ENCODE measurements at places on chromosomes 12 and 14.

GRCh38 chr14:61077951-61078720 is 97.1 kb downstream of the SLC38A6 start:
- no peak for DNase-seq

DNA sequence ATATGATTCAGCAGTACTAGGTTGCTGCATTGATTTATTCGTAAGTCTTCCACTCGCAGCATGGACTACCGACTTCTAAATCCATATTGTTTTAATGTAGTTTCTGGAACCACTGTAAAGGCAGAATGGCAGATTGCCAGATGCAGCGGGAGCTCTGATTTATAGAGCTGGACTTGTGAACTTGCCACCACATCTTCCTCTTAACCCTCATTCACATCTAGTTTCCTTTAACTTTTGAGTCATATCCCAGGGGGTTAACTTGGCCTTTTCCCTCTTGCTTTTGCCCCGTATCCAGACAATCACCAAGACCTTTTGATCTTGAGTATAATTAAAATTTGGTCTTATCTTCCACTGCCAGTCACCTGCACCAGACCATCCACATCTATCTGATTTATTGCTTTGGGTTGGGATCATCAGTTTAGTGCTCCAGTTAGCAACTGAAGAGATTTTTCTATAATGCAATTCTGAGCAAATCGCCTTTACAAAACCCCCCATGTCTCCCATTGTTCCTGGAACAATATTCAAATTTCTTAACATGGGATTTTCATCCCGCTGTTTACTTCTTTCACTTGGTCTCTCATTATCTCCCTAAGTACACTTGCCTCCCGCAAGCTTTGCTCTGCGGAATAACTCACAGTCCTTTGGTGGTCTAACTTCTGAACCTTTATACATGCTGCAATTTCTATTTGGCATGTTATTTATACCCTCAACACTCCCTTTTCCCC is 130.5 kb downstream of the ACSS3 start:
- no peak for DNase-seq

- DNase-seq: peak; percentile 34
Measured at GRCh38 chr12:25377469-25378177, 126.9 kb upstream of the KRAS start.

GRCh38 chr14:23556700-23557440 is 799 bp downstream of the THTPA start:
- DNase-seq: no peak

DNA sequence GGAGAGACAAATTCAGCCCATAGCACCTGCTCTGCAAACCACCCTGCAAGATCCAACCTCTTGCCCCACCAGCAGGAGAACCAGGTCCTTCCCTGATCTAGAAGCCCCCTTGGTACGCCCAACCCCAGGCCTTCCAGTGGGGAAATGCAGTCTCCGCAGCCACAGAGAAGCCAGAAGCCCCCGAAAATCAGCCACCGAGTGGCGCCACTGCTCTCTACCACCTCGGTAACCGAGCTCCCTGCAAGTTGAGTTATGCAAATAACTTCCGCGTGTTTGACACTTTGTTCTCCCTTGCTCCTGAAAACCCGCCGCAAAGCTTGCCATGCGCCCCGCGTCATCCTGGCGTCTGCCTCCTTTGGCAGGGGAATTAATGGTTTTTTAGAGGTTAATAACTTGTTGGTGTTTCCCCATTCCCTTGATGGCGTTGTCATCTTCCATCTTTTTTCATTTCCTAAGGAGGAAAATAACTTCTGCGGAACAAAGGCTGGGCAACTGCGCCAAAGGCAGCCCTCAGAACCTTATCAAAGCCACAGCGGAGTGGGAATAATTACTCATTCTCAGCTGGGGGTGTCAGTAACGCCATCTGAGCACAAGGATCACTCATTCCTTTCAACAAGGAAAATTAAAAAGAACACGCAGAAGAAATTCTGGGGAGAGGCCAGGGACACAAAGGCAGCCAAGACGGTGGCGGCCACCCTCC is 60.4 kb downstream of the FZD10 start:
- no peak for DNase-seq

DNA sequence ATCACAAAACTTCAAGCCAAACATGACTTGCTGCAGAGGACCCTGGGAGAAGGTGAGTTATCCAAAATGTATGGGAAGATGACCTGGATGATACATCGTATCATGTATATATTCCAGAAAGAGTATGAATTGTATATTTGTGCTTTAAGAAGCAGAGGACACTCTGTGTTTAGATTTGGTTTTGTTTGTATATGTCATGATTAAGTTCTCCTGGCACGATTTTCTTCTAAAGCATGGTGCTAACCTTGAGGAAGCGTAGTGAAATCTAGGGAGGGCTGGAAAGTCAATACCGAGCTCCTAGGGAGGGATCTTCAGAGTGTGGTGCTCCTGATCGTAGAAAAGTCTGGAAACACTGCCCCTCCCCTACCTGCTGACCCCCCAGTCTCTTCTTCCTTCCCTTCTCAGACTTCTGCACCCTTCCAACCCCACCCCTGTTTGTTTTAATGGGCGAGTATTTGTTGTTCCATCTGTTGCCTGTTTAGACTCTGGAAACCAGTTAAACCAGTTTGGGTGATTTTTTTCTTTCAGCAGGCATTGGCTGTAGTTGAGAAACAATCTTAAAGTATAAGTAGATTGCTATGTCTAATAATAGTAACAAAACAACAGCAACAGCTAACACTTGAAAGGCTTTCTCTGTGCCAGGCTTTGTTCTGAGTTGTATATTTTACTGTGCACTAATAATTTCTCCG is 141.6 kb downstream of the KICS2 start:
- no peak for DNase-seq

DNA sequence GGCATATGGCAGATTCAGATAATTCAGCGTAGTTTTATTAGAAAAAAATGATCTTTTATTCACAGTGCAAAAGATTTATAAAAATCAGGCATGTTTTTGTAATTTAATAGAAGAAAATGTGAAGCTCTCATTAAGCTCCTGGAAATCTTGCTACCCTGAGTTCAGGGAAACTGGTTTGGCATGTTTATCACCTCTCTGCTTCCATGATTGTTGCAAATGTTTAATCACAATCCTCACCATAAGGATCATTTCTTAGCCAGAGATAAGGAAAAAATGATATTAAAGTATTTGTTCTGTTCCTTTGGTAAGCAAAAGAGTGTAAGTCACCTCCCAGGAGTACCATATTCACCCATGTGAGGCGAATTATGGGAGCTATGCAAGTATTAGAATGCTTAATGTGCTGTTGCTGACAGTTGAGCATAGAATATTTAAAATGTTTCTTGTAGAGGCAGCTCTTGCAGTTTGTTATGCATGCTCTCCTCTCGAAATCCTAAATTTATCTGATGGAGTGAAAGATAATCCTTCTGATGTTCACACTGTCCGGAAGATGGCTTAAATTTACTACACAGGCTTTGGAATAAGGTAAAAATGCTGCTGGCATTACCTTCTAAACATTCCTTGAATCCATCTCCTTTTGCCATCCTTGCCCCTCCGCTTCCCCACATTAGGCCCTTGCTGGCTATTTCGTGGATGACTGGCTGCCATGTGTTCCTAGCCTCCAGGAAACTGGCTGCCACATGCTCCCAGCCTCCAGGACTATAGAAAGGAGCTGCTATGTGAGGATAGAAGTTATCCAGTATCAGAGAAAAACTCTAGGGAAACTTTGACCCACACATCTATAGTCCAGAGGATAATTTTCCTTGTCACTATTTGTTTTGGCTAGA is 115.8 kb upstream of the CCDC198 start:
- DNase-seq: no peak

- DNase-seq: no peak
Measured at GRCh38 chr12:90954921-90955320, at the start of gene CCER1. CCER1 (minus strand) TSS chr12:90955176; CDS start chr12:90954742, 434 bp downstream.

- no peak for DNase-seq
Measured at GRCh38 chr12:111256629-111257434, 112.1 kb downstream of the PHETA1 start.

DNA sequence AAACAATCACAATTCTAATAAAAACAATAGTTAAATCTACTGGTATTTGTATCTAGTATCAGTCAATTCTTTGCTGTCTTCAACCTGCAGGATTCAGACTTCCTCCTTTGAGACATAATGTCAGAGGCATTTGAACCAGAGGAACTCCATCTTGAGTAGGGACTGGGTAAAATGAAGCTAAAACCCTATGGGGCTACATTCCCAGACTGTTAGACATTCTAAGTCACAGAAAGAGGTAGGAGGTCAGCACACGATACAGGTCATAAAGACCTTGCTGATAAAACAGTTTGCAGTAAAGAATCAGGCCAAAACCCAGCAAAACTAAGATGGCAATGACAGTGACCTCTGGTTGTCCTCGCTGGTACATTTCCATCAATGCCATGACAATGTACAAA is 48.2 kb upstream of the MAP3K9 start:
- no peak for DNase-seq

- no peak for DNase-seq
Measured at GRCh38 chr14:73788701-73789551, 62.7 kb upstream of the PTGR2 start.

DNA sequence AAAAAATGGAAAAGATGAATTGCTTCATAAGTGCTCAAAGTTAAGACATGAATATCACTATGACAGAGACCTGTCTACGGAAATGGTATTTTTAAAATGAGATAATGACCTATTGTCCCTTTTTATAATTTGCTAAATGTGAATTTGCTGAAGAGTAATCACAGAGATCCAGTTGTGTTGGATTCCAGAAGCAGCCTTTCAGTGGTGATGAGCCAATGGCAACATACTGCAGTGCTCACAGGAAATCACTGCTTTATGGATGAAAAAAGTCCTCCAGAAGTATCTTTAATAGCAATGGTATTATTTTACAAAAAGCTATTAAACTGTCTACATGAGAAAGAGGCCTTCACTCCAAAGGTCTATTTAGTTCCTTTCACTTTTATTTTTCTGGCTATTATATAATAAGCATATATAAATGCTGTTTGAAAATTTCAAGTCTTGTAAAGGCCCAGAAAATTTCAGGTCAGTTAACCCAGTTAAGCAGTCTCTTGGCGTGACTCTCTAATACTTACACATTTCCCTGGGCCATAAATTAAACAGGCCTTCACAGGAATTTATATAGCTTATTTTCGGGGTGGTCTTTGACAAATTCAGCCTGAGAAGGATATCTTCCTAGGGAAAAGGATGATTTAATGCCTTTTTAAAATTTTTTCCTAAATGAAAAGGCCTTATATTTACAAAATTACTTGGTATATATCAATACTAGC is 55.4 kb downstream of the KCNJ8 start:
- no peak for DNase-seq

- no peak for DNase-seq
Measured at GRCh38 chr14:87503711-87504110, 489.3 kb downstream of the GALC start.

DNA sequence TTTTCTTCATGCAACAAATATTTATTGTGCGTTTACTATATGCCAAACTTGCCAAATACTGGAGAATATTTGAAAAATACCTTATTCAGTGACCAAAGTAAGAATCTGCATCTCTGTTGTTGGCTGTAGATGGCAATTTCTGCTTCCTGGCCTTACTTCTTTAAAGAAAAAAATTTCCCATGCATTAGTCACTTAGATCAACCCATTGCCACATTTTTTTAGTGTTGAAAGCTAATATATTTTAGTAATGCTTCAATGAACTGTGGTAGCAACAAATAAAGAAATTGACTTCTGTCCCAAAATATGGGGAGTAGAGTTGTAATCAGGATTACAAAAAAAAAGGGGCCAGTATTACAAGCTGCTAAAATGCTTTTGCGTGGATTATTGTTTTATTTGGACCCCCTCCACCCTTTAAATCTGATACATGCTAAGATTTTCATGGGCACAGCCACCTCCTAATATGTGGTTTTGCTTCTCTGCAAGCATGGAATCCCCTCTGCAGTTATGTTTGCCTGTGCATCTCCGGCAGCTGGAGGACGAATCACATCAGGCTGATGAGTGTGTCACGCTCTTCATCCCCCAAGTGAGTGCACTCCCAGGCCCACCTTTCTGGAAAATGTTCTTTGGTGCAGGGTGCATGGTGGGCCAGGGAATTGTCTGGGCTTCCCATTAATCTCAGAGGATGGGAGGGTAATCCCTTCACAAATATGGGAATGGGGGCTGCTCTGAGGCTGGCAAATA is 38.1 kb upstream of the PTCSC3 start:
- no peak for DNase-seq

DNA sequence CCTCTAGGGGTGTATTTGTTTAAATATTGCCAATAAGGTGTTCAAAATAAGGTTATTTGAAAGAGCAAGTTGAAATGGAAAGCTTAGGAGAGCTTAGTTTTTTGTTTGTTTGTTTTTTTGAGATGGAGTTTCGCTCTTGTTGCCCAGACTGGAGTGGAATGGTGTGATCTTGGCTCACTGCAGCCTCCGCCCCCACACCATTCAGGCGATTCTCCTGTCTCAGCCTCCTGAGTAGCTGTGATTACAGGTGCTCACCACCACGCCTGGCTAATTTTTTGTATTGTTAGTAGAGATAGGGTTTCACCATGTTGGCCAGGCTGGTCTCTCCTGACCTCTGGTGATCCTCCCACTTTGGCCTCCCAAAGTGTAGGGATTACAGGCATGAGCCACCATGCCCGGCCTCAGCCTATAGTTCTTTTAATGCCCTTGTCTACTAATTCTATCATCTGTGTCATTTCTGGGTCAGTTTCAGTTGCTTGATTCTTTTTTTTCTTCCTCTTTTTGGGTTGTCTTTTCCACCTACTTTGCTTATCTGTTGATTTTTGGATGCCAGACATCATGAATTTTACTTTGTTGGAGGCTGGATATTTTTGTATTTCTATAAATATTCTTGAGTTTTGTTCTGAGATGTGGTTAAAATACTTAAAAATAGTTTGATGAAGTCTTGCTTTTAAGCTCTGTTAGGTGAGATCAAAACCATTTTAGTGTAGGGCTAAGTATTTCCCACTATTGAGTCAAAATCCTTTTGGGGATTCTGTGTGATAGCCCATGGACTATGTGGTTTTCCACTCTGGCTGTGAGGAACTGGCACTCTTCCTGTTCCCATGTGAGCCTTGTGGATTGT is 18.7 kb downstream of the RCOR1 start:
- DNase-seq: no peak

- no peak for DNase-seq
Measured at GRCh38 chr14:102829016-102829548, 51.8 kb downstream of the TRAF3 start.

GRCh38 chr12:64318605-64319004 is 72.0 kb downstream of the C12orf56 start:
- DNase-seq: no peak

GRCh38 chr12:108360487-108360886 is 21.4 kb upstream of the CMKLR1 start:
- no peak for DNase-seq

- DNase-seq: no peak
Measured at GRCh38 chr12:54363047-54363446, 1.2 kb downstream of the GPR84 start.

- DNase-seq: no peak
Measured at GRCh38 chr12:52913431-52913821, 8.6 kb upstream of the KRT8 start.

Measured in stimulated activated CD4-positive, alpha-beta T cell treated with anti-CD3 and anti-CD28 coated beads, Interleukin-2, amount 100 ng/mL, for 24 hours (primary cell).